Progenitor cell of endocrine pancreas (in vitro differentiated cells): ENCODE measurements at places on chromosomes 7 and 10.

- no peak for DNase-seq
These were observed 113.8 kb upstream of the RHEB start for GRCh38 chr7:151633516-151633812.

GRCh38 chr7:94039368-94040035 is 35.3 kb upstream of the BET1 start:
- DNase-seq: no peak

DNA sequence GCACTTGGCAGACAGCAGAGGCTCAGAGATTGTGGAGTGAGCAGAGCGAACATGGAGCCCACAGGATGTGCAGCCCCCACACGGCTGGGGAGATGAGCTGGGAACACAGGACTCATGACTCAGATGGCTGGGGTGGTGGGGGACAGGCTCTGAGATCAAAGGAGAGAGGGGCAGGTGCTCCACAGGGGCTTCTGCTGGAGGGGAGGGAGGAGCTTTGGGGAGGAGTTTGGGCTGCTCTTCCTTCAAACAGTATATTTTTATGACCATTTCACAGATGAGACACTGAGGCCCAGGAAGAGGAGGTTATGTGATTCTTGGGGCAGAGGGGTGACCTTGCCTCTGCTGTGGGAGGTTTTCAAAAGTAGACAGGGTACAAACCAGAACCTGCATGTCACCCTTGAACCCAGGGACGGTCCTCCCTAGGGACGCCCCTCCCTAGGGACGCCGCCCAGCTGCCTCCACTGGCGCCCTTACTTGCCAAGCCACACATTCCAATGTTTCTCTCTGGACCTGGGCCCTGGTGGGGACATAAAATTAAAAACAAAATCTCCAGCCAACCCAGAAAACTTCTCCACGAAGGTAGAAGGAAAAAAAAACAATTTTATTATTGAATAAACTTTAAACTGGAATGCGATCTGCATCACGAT is 981 bp upstream of the CRYGN start:
- no peak for DNase-seq

- no peak for DNase-seq
These were observed 88.5 kb downstream of the NOC3L start for GRCh38 chr10:94274142-94274787.
